ENCODE measurements at places on chromosomes 6 and 20.

- no peak for DNase-seq
These were observed 19.0 kb upstream of the EXOC2 start for GRCh38 chr6:711925-712324.

DNA sequence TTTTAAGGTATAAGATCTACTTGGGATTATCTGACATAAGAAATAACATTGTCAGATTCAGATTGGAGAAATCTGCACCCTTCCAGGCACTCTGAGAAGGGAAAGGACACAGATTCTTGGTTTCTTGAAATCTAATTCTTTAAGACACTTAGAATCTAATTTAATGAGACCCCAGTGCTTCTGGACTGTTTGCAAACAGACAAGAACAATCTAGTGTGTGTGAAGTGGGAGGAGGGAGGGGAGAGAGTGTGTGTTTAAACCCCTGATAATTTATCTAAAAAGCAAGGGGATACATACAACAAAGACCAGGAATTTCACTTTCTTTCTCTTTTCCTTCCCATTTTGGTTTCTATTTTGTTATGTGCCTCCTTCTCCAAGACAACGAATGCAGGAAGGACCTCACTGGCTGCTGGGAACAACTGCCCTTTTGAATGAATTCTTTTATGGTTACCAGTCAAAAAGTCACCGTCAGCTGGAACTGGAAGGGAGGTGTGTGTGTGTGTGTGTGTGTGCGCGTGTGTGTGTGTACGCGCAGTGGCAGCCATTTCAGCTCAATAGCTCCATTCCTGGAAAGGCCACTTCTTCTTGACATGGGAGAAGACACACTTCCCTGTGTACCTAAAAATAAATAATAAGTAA, 129.4 kb downstream of the BCAS1 start:
- DNase-seq, result no peak

DNA sequence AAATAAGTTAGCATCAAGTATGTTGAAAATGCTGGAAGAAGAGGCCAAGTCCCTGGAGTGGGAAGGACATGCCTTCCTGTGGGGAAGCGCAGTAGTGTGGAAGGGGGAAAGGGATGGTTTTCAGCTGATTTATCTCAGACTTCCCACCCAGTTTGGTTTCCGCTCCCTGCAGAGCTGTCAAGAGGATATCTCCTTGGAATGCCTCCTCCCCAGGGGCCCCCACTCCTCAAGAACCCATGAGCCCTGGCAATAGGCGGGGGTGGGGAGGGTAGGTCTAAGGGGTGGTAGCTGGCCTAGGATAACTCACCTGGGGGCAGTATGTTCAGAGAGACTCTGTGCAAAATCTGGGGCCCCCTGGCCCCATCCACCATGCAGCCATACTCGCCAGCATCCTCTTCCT, 696 bp downstream of the TREML1 start:
- DNase-seq, result no peak

DNA sequence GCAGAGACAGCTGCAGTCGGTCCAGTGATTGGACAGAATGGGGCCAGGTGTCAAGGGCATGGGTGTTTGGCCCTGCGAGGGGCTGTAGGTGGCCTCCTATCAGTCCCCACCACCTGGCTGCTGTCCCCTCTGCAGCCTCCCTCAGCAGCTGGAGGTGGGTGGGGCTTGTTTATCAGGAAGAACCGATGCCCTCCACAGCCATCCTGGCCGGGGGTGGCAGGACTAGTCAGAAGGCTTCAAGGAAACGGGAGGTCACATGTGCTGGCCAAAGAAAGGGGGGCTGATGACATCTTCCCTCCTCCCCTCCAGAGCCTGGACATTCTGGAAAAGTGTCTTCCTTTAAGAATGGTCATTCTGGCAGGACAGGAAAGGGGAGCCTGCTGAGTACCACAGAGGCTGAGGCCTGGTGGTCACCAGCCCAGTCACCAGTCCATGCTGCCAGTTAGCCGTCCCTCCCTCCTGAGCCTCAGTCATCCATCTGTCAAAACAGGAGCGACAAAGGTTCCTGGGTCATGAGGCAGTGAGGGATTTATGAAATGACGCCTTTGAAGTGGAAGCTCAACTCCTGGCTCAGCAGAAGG, 4.1 kb downstream of the FAM210B start:
- DNase-seq, result peak; percentile 38

DNA sequence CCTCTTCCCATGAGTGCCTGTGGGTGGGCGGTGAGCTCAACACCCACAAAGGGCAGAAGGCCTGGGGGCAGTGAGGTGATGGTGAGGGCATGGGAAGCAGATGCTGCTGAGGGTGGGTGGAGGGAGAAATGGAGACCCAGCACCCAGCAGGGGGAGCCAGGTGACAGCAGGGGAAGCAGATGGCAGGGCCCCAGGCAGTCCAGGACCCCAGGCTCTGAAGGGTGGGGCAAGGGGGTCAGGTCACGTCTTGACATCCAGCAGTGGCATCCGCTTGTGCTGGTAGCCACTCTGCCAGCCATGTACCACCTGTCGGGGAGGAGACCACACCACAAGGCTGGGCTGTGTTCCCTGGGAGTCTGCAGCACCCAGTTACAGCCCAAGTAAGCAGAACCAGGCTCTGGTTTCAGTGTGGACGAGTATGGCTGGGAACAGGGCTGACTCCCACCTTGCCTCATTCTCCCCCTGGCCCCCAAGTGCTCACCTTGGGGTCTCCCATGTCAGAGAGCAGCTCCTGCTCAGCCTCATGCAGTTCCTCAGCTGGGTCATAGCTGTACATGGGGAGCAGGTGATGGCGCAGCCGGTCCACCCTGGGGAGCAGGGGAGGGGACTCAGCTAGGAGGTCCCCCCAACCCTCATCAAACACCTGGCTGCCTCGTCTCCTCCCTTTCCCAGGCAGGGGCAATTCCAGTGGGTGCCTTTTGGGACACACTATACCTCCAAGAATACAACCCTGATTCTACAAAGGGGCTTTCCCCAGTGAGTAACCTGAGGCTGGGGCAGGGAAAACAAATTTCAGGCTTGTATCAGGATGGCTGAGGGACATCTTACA, 2.0 kb downstream of the SMIM29 start:
- no peak for DNase-seq

DNA sequence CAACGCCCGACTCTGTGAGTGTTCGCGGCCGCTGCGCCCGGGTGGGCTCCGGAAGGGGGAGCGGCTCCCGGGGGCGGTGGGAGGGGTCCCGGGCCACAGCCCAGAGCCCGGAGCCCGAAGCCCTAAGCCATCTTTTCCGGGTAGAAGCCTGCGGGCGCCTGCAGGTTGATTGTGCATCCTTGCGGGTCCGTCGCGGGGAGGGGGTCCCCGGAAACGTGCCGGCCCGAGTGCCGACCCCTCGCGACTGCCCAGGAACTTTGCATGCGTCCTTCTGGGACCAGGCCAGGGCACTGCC, 413 bp downstream of the PTPRA start:
- DNase-seq, result peak; percentile 62

GRCh38 chr6:137015943-137016342, 28.8 kb downstream of the IL20RA start:
- DNase-seq, result no peak

Measured in HTR-8/SVneo (cell line).